ENCODE measurements at places on chromosomes 6 and 20. TPM values are rescaled to one million over a fixed set of nuclear protein-coding genes. Genes with fewer than 3 reads are reported as not detected.

Gene HSPA12B
- 1.2 TPM for polyA plus RNA-seq

Gene ZSCAN12
- 7.3 TPM for polyA plus RNA-seq

Gene MAP1LC3A
- 29.7 TPM for polyA plus RNA-seq

Gene CCM2L
- polyA plus RNA-seq, result 0.35 TPM

Gene RUNX2
- 1.6 TPM for polyA plus RNA-seq

Gene PNLDC1
- polyA plus RNA-seq, result 0.31 TPM

Gene TSPO2
- not detected for polyA plus RNA-seq

Gene SCUBE3
- polyA plus RNA-seq, result 81.8 TPM

Gene RSPH9
- polyA plus RNA-seq, result 5.8 TPM

Gene RIMS1
- polyA plus RNA-seq, result 0.17 TPM

Gene SLC52A3
- polyA plus RNA-seq, result not detected

Gene FAM209A
- not detected for polyA plus RNA-seq

Gene GSS
- polyA plus RNA-seq, result 82.9 TPM

Gene POU3F2
- polyA plus RNA-seq, result 0.32 TPM

Gene KHDRBS2
- 3.7 TPM for polyA plus RNA-seq

Gene NAA20
- polyA plus RNA-seq, result 145 TPM

Gene LPA
- polyA plus RNA-seq, result not detected

Gene OOEP
- not detected for polyA plus RNA-seq

Gene MMS22L
- 4.1 TPM for polyA plus RNA-seq

Gene CRISP2
- not detected for polyA plus RNA-seq

Gene MYL9
- polyA plus RNA-seq, result 1,624 TPM

Gene RHAG
- polyA plus RNA-seq, result not detected

Gene NKAIN4
- polyA plus RNA-seq, result not detected

Gene KCNQ5
- polyA plus RNA-seq, result 31.4 TPM

Gene PLA2G7
- not detected for polyA plus RNA-seq

Gene BNIP5
- polyA plus RNA-seq, result not detected

Gene TTI1
- 32.8 TPM for polyA plus RNA-seq

Gene PKIB
- 71.4 TPM for polyA plus RNA-seq

Gene HAO1
- polyA plus RNA-seq, result not detected

Gene CST1
- polyA plus RNA-seq, result not detected

Gene CAP2
- 262 TPM for polyA plus RNA-seq

Gene CRYBG1
- 0.22 TPM for polyA plus RNA-seq

Gene SASH1
- 13.5 TPM for polyA plus RNA-seq

Gene RIPOR3
- 4.8 TPM for polyA plus RNA-seq

Gene SCRT2
- polyA plus RNA-seq, result not detected

Gene ULBP2
- not detected for polyA plus RNA-seq

Gene BHLHE23
- not detected for polyA plus RNA-seq

Gene TCP11
- polyA plus RNA-seq, result not detected

Gene HTR1E
- polyA plus RNA-seq, result 0.46 TPM

Gene MLIP
- polyA plus RNA-seq, result 42.2 TPM

Gene FILIP1
- polyA plus RNA-seq, result 84.7 TPM

Gene SEL1L2
- not detected for polyA plus RNA-seq

Gene STMND1
- polyA plus RNA-seq, result not detected
